ENCODE measurements at places on chromosomes 12 and 14.

DNA sequence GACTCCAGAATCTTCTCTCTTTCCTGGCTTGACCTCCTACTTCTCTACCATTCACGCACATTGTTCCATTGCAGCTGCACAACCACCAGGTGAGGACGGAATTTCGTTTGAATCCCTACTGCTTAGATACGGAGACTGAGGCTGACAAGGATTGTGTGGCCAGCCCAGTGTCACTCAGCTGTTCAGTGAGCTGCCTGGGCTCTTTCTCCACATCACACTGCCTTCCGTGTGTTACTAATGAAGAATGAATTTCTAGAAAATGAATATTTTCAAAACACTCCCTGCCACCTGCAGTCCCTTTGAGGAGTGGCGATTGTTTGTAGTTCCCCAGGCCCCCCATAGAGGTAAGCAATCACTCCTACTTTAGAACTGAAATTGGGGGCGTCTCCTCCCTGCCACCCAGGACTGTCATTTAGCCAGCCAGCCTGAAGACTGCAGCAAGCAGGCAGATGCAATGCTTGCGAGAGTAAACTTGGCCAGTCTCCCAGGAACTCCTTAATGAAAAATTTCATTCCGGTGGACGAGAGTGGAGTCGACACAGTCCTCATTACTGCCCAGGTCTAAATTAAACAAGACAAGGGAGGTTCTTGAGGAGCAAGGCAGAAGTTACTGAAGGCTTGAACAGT, 239.7 kb downstream of the SLC41A2 start:
- DNase-seq: no peak

GRCh38 chr12:62660756-62661155, 194.1 kb downstream of the MON2 start:
- no peak for DNase-seq

DNA sequence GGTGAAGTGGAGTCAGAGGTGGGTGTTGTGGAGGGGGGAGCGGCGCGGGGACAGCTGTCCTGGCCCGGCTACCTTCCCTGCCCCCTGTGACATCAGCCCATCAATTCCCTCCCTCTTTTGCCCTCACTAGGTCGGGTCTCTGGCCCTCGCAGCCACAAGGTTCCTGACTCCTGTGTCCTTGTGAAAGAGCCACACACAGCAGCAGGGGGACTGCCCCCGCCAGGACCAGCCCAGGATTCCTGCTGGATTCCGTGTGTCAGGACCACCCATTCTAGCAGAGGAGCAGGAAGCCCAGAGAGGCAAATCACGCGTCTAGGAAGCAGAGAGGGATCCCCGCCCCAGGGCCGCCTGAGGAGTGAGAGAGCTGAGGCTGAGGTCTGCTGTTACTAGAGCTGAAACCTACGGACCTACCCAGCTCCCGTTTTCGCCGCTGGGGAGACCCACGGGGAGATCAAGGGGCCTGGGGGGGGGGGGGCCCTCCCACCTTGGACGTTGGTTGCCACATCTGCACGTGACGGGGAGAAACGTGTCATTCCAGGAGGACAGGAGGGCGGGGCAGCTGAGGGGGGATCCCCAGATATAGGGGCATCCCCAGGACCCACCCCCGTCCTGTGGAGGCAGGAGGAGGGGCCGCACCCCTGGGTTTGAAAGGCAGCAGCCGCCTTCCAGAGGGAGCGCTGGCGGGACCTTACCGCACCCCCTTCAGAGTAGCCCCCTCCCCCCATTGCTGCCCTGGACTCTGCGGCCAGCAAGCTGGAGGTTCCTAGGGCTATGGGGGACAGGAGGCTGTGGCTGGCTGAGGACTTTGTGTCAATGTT, 12.5 kb upstream of the INF2 start:
- DNase-seq: no peak

DNA sequence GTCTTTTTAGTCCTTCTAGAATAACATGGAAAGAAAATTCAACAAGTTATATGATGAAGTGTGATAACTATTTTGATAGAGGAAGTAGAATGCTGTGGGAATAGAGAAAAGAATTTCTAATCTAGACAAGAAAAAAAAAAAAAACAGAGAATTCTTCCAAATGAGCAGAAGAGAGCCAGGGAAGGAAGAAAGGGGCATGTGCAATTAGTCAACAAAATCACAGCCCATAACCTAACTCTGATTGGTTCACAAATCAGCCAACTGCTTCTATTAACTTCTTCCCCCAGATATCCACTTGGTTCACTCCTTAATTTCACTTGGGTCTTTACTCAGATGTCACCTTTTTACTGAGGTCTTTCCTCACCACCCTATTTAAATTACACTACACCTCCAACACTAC, 69.5 kb downstream of the BTG1 start:
- no peak for DNase-seq

GRCh38 chr14:54767139-54767431, 135.5 kb downstream of the GCH1 start:
- DNase-seq: no peak

DNA sequence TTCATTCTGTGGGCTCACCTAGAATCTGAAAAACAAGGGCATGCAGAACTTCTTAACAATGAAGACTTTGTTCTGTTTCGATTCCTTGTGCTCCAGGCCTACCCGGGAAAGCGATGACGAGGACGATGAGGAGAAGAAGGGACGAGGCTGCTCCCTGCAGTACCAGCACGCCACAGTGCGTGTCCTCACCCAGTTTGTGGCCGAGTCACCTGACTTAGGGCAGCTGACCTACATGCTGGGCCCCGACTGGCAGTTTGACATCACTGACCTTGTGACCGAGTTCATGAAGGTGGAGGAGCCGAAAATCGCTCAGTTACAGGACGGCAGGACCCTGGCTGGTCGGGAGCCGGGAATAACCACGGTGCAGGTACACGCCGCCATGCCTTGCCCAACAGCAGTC, 585.4 kb downstream of the AACS start:
- DNase-seq: no peak

- DNase-seq: no peak
These were observed 35.3 kb downstream of the STX2 start for GRCh38 chr12:130803702-130804101.

DNA sequence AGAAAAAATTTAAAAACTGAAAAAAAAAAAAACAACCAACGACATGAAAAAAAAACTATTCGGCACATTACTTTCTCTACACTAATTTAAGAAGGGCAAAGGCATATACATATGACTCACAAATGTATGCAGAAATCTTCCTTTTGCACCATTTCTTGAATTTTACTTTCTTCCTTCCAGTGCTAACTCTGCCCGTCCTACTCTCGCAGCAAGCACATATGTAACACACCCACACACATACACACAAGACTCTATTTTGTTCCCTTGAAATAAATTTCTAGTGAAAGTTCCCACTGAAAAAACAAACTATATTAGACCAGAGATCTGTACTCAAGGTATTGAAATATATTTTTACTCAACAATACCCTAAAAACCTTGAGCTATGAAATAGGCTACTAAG, 14.6 kb downstream of the BTG1 start:
- no peak for DNase-seq

GRCh38 chr12:121537814-121538698, 42.8 kb downstream of the KDM2B start:
- no peak for DNase-seq

- no peak for DNase-seq
These were observed 17.6 kb downstream of the ASPG start for GRCh38 chr14:104103061-104103445.

DNA sequence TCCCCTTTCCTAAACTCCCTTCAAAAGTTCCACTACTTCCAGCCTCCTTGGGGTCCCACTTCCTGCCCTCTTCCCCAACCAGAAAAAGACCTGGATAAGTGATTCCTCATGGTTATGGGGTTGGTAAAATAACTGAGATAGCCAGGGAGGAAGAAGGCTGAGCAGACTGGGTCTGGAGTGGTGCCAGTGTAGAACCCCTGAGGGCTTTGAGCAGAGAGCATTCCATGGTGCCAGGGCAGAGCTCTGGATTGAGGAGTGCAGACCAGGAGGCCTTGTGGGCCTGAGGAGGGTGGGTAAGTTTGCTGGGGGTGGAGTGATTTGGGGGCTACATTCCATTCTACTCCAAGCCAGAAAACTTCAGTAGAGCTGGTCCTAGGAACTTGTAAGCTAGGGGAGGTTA, 9.5 kb upstream of the CISTR start:
- DNase-seq: no peak

DNA sequence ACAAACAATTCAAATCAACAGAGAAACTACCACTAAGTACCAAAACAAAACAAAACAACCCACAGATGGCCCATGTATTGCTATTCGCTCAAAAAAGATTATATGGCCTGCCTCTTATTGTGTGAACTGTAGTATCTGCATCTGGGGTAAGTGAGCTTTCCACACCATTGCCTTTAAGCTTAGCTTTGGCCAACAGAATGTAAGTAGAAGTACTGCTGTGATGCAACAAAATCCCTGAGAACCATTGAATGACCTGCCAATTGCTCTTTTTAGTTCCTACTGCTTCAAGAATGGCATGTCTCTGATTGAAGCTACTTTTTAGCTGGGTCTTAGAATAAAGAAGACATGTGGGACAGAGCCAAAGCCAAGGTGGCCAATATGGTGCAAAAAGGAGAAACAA, 32.5 kb downstream of the PPFIA2 start:
- DNase-seq: no peak

- DNase-seq: no peak
These were observed 795 bp upstream of the PXN start for GRCh38 chr12:120266180-120266870.

DNA sequence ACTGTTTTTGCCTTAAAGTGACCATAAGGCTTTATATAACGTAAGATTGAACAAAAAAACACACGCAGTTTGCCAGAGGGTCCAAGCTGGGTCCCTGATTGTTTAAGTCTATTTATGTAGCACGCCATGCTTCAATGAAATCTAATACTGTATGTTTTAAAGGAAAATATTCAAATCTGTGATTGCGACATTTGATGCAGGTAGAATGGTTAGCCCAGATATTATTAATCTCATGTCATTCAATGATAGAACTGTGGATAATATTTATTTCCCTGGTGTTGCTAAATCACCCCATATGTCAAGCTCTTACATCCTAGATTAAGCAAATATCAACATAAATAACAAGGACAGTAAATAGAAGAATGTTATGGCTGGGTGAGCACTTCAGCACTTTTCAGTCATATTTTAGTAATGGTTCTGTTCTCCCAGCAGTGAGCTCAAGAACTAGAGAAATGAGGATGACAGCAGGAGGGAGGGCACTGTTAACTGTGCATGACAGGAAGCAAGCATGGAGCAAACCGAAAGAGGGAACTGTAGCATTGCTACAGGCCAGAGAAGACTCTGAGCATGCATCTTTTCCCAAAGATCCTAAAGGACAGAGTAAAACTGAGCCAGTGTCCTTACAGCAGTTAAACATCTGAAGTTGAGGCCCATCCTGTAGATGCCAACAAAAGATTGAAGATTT, 465.7 kb upstream of the MGAT4C start:
- no peak for DNase-seq

Data from left forelimb (tissue), 1 donor.